ENCODE measurements at places on chromosomes 3 and 15. TPM values are rescaled to one million over a fixed set of nuclear protein-coding genes. Genes with fewer than 3 reads are reported as not detected.

GRCh38 chr15:96359616-96360521 is 29.4 kb downstream of the NR2F2 start:
- H3K27me3 ChIP-seq = no peaks in the 10 kb centered on the region
- peak overlapping the region; percentile 73 for H3K4me3 ChIP-seq
- peak; percentile 60 for DNase-seq
- no peaks in the 10 kb centered on the region for H3K36me3 ChIP-seq
- H3K27ac ChIP-seq = peak overlapping the region; percentile 87

DNA sequence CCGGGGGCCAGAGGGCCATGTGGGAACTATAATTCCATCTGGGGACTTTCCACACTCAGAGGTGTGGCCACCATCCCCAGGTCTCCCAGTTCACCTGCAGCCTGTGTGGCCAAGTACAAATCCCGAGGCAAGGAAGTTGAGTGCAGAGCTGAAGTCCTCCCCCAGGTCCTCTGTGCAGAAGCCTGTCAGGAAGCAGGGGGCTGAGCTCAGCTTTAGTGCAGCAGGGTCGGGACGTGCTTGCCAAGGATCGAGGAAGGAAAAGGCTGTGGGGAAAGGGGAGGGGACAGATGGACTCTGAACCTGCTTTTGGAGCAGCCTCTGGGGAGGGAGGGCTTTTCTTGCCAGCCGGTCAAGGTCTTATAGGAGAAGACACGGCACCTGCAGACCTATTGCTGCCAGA is 67.7 kb downstream of the CHRNA7 start:
- H3K4me1 ChIP-seq = no peaks in the 10 kb centered on the region
- H3K36me3 ChIP-seq = no peaks in the 10 kb centered on the region
- no peak overlapping the region for H3K27ac ChIP-seq

DNA sequence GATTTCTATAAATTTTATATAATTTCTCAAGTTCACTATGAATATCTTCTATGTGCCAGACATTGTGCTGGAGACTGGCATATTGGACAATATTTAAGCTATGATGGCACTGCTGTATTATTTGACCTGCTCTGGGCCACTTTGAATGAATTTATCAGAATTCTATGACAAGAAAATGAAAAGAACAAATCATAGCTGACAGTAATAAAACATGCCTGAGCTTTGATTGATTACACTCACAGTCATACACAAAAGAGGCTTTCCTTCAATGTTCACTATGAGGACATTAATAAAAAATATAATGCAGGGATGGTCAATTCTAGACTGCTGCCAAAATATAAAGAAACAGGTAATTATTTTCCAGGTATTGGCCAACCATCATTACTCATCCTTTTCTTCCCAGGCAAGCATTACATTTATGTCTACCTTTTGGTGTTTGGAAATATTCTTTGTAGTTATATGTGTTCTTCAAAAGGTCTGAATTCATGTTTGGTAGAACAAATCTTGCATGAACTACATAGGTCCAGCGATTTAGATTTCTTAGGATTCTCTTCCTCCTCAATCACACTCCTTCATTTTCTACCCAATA is 81.0 kb upstream of the ALCAM start:
- no peak for DNase-seq
- no peak overlapping the region for H3K4me3 ChIP-seq
- H3K27me3 ChIP-seq = no peaks in the 10 kb centered on the region
- H3K27ac ChIP-seq = no peak overlapping the region
- H3K4me1 ChIP-seq = no peaks in the 10 kb centered on the region

DNA sequence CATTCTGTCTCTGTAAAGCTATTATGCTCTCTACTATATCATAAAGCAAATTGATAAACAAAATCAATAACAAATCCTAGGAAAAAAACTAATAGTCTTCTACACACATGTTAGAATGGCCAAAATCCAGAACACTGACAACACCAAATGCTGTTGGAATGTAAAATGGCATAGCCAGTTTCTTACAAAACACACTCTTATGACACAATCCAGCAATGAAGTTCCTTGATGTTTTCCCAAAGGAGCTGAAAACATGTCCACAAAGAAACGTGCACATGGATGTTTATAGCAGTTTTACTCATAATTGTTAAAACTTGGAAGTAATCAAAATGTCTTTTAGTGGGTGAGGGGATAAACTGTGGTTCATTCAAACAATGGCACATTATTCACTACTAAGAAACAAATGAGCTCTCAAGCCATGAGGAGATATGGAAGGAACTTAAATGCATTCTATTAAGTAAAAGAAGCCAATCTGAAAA is 32.7 kb downstream of the CADM2 start:
- H3K4me1 ChIP-seq = no peaks in the 10 kb centered on the region
- no peaks in the 10 kb centered on the region for H3K27me3 ChIP-seq
- H3K27ac ChIP-seq = no peak overlapping the region
- DNase-seq = no peak

GRCh38 chr3:50189274-50189673 is 2.1 kb upstream of the GNAT1 start:
- H3K4me1 ChIP-seq = peaks cover 5% of the 10 kb centered on the region
- no peak overlapping the region for H3K4me3 ChIP-seq
- no peaks in the 10 kb centered on the region for H3K36me3 ChIP-seq
- peaks cover 12% of the 10 kb centered on the region for H3K27me3 ChIP-seq

The ADCY5 gene
- not detected for total RNA-seq

The RASGRF1 gene
- not detected for total RNA-seq

Data from endothelial cell of umbilical vein (primary cell).